HL-60 (cell line): ENCODE measurements at places on chromosomes 5 and 9.

DNA sequence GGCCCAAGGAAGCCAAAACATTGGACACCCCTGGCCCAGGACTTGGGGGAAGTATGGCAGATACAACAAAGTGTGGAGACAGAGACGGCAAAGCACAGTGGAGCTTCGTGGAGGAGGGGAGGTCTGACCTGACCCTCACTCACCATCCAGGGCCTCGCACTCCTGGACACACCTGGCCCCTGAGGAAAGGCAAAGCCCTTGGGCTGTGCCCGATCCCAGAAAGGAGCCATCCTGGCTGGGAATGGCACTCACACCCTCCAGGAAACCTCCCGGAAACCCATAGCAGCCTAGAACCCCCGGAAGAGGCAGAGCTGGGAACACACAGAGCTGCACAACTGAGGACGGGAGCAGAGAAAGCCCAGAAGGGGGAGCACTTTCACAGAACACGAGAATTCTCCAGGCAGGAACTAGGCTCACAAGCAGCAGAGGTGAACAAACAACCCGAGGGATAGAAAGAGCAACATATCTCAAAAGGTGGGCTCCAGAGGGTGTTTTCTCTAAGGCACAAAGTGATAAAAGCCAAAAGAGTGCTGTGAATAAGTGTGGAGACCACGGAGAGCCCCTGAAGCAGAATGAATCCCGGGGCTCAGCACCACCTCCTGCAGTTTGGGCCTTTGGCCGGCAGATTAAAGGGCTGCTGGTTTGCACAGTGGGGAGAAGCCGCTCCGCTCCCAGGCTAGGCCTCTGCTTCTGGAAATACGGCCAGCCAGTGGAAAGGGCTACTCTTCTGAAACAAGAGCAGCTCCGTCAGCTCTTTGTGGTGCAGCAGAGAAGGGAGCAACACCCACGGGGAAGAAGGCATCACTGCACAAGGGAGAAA, 108.2 kb downstream of the UBE2R2 start:
- no peak for DNase-seq

DNA sequence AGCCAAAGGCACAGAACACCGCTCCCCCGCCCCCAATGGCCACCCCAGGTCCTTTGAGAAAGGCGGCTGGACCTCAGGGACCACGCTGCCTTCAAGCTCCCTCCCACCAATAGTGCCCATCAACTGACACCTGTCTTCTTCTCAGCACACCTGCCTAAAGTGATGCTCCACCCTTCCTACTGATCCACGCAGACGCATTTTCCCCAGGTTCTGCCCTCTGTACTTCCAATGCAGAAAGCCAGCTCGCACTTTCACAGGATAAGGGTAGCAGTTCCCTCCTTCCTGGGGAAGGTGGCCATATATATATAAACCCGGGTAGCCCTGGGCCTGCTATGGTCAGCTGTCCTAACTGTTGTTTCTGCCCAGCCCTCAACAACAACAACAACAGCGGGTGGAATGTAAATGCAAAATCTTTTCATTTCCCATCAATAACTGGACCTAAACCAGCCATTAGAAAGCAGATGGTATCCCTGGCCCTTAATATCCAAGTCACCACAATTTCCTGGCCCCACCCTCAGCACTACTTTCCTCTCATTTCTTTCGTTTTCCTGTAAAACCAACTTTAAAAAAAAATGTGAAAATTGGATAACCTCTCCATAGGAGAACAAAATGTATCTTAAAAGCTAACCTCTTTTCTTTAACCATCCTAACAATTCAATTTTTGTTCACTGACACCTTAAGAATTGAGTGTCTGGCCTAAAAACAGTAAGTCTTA, 1.7 kb downstream of the GOLM1 start:
- DNase-seq, result no peak

GRCh38 chr5:123845356-123846100, 333.6 kb downstream of the CSNK1G3 start:
- no peak for DNase-seq

GRCh38 chr5:141657937-141658545, 6.8 kb upstream of the FCHSD1 start:
- DNase-seq, result no peak

GRCh38 chr9:126114850-126115460, 211.7 kb upstream of the MVB12B start:
- no peak for DNase-seq

DNA sequence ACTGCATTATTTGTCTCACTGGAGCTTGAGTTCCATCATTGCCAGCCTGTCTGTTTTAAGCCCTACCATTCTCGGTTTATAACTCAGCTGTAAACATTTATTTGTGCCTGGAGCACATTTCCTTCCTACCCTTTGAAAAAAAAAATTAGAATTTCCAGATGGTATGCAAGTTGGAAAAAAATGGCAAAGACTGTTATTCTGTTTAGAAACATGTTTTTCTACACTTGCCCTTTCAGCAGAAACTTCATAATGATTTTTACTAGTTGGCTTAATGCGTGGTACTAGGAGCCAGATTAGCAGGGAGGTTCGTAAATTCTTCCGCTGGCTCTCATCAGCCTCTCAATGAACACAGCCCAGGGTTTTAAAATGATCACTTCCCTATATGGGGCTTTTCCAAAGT, 238.8 kb upstream of the WWC1 start:
- DNase-seq, result no peak

- DNase-seq, result no peak
Observed at GRCh38 chr5:2582106-2582505, 169.4 kb downstream of the IRX2 start.

DNA sequence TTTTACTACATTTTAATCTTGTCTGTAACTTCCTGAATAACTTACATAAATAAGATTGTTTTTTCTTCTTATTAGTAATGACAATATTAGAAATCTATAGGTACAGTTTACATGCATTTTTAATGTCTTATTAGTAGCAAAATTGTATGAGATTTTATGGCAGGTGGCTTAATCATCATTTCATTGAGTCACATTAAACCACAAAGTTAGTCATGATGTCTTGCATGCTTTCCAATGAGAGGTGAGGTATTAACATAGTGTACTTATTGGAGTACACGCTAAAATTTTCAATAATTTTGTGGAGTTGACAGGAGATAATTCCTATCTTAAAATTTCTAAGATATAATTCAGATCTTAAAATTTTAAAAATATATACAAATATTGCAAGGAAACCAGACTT, 989.6 kb upstream of the ARRDC3 start:
- DNase-seq, result no peak

DNA sequence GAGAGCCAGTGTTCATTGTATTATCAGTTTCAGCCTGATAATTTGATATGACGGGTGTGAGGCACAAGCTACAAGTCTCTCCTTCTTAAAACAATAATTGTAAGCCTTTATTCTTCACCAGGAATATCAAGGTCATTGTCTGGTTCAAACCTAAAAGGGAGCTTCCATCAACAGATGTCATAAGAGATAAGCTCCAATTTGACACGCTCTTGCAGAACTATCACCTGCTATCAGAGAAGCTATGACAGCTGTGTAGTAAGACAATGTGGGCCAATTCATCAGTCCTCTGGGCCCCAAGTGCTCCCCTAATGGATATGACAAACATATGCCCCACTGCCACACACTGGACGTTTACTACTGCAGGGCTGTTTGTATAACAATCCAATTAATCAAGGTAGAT, 1010.2 kb upstream of the DMAC1 start:
- DNase-seq, result no peak

GRCh38 chr9:113756476-113757192, 119.5 kb upstream of the ZNF618 start:
- no peak for DNase-seq

- DNase-seq, result peak; percentile 58
Observed at GRCh38 chr9:75108571-75108970, 20.3 kb downstream of the OSTF1 start.

DNA sequence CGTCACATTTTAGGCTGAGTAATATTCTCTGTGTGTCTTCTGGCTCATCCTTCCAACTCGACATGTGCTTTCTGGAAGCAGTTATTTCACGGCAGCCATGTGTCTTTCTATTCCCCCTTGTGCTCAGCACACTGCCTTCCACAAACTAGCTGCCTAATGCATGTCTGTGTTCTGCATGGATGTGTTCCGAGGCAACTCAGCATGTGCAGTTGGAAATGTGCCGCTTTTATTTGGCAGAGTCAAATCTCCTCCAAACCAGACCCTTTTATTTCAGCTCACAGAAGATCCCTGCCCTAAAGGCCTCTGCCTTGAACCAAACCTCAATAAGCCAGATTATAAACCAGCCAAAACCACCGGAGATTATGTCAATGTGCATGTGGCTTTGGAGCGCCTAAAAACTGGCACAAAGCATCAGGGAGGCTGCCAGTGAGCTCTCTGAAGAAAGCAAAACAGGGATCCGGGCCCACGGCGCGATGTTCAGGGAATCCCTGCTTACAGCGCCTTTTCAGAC, 360.2 kb downstream of the DEPDC1B start:
- DNase-seq, result no peak

GRCh38 chr9:136970361-136970760, 6.9 kb upstream of the PTGDS start:
- no peak for DNase-seq

- no peak for DNase-seq
Observed at GRCh38 chr5:43000111-43000840, 39.8 kb downstream of the ANXA2R start.

DNA sequence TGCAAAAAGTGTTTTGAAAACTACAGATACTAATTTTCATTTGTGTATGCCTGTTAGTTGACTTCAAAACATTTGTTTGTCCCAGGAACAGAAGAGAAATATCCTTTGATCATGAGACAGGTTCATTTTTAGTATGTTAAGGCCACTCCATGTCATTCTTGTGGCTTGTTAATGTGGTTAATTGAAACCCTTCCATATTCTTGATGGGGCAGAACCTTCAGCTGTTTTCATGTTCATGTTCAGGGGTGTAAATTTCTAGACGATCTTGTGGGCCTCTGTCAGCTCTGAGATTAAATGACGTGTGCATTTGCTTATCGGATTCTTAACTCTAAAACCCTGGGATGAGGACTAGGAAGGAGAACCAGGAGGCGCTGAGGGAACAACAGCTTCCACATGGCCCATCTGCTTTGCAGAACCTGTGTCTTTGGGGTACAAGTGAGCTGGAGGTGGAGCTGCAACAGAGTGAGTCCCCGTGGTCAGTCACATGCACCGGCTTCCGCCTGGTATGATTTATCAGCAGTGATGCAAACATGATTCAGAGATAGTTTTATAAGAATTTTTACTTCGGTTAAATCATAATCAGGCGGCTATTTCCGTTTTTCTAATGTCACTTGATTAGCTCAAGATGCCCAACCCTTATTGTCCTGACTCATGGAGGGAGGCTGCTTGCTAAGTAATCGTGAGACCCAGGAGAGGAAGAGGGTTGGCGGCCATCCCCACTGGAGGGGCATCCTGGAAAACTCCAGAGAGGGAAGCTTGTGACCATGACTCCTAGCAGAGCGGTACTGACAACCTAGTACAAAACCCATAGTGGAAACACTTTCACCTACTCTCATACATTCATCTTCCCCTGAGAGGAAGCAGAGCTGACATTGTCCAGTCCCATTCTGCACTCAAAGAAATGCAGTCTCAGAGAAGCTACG, 138.4 kb downstream of the C9orf152 start:
- DNase-seq, result no peak

DNA sequence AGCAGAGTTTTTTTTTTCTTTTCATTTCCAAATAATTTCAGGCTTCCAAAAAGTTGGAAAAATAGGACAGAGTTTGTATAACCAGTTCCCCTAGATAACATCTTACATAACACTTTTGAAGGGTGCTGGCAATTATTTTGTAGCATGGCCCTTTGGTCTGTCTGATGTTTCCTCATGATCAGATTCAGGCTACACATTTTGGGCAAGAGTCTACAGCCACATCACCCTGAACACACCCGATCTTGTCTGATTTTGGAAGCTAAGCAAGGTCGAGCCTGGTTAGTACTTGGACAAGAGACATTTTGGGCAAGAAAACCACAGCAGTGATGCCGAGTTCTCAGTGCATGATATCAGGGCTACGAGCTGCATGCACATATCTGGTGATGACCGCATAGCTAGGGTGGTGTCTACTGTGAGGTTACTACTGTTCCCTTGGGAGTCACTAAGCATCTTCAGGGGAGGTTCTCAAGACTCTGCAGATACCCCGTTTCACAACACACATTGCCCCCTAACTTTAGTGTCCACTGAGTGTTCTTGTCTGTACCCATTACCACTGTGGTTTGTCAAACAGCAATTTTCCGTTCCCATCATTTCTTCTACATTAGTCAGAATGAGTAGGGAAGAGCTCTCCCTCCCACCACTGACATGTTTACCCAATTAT, 86.2 kb downstream of the TTC39B start:
- no peak for DNase-seq

DNA sequence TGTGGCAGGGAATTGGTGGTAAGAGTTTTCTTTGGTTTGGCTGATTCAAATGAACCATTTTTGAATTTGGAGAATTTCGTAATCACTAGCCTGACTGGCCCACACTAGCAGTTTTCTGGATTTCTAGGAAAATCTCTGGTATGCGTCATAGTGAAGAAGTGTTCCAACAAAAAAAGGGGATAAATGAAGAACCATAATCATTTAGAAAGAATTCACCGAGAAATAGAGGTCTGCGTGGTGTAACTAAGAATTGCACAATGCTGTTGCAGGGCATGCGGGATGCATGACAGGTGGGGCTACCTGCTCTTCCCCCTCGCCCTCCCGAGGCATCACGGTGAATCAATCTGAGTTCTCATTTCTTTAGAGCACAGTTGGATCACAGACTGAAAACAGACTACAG, 232.3 kb upstream of the PAPPA start:
- DNase-seq, result no peak

GRCh38 chr5:15234911-15235310, 265.1 kb upstream of the FBXL7 start:
- DNase-seq, result no peak

GRCh38 chr9:117868594-117868993, 164.4 kb downstream of the TLR4 start:
- no peak for DNase-seq

DNA sequence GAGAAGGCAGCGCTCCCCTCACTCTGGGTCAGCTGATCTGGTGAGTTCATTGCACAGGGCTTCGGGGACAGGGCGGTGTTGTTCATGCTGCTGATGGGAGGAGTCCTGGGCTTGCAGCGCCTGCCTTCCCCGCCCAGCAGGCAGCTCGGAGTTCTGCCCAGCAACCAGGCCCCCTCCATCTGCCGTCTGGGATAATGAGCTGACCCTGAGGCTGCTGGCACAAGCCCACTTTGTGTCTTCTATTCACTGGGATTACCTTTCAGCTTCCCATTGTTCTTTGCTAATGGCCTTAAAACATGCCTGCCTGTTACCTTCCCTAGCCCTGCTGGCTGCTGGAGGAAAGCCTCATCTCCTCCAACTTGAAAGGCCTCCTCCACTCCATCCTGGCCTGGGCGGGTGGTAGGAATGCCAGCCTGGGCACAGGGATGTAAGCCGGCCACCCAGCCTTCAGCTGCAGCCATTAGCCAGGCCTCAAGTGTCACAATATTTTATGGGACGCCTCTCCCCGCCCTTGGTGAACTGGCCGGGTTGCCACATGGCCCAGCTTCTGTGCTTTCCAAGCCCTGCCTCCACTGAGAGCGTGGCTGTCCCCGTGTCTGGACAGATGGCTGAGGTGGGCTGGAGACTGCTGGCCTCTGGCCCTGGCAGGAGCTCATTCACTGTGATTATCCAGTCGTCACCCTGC, 70.4 kb downstream of the GADD45G start:
- DNase-seq, result no peak
